ENCODE measurements at places on chromosomes 4 and X.

DNA sequence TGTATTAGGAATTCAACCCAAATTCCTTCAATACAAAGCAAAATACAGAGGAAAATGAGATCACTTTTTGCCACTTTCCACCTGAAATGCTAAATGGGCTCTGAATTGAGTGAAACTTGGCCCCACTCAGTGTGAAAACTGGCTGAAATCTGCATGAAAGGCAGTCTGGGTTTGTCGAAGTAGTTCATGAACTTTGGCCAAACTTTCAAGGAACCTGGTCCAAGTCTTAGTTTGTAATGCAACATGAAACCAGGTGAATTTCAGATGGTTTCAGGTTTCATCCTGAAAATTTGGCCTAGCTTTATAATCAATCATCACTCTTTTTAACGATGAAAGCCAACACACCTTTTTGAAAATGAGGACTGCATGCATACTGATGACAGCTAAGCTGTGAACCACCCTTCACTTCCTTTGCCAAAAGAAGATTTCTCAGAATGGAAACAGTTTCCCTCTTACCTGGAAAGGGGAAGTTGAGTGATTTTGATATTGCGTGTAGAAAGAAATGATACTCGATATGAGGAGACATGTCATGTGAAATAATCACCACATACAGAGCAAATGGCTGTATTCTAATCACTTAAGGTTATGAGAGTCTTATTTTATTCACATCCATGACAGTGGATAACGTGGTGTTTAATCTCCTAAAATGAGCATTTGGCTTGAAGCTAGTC is 209.9 kb upstream of the ETNPPL start:
- DNase-seq, result no peak

GRCh38 chr4:138555584-138555983 is 313.4 kb upstream of the SLC7A11 start:
- DNase-seq, result no peak

- no peak for DNase-seq
Measured at GRCh38 chrX:140664939-140665338, 44.6 kb upstream of the LINC00632 start.

DNA sequence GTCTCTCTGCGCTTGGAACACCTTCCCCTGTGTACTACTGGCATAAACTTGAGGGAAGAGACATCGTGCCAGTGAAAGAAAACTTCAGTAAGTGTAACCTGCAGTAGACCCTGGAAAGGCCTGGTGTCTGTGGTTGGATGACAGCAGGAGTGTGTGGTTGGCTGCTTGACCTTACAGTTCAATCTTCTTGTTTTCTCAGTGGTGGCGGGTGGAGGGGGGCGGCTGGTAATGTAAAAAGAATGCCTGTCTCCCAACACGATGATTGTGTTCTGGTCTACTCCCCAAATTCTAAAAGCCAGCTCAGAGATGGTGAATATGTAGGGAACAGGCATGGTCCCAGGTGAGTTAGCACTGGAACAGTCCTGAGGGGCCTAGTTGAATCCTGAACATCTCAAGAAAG is 18.6 kb downstream of the PSMD10 start:
- no peak for DNase-seq

GRCh38 chr4:32661229-32661628 is 1941.1 kb downstream of the PCDH7 start:
- no peak for DNase-seq

GRCh38 chr4:146059151-146059550 is 116.4 kb upstream of the LSM6 start:
- DNase-seq, result no peak

GRCh38 chrX:29662759-29663503 is 552.4 kb upstream of the MAGEB2 start:
- no peak for DNase-seq

DNA sequence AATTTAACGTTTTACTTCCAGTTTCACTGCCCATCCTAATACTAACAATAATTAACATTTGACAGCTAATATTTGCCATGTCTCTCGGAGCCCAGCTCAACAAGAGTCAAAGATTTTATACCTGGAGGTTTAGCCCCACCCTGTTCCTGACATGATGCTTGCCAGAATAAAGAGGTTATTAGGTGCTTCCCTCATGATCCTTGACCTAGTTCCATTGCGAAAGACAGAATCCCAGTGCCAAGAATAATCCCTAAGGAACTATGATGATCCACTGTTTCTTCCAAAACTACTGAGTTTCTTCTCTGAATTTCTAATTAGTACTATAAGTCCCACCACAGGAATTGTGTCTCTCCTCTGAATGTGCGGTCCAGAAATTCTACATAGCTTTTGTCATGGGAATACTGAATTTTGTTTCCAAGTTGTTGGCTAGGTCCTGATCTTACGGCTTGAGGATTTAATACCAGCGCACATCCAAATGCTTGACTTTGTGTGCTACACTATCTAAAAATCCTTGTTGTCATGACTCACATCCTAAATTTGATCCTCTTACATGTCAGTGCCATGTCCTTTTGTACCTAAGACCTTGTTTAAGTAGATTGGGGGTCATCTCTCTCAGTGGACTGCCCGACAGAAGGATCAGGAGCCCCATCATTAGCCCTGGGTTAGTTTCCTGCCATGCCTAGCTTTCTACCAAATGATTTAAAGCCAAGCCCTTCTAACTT is 23.1 kb downstream of the ANTXR2 start:
- no peak for DNase-seq

- no peak for DNase-seq
Measured at GRCh38 chr4:80294206-80294605, 27.7 kb downstream of the FGF5 start.

DNA sequence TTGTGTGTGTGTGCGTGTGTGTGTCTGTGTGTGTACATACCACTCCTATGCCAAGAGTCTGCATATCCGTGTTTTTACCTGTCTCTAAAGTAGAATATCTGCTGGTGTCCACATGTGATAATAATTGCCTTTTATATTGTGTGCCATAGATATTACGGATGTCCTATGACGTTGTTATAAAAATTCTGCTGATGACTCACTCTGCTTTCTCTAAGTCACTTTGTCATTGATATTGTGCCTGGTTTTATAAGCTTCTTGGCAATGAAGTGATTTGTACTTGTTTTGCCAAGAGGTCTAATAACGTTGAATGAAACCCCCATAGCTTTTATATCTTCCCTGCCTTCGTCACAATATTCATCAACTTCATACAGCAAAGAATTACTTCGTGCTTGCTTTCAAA is 102.6 kb upstream of the C1GALT1C1 start:
- no peak for DNase-seq

- no peak for DNase-seq
Measured at GRCh38 chrX:24646745-24647182, 383 bp downstream of the PCYT1B start.

DNA sequence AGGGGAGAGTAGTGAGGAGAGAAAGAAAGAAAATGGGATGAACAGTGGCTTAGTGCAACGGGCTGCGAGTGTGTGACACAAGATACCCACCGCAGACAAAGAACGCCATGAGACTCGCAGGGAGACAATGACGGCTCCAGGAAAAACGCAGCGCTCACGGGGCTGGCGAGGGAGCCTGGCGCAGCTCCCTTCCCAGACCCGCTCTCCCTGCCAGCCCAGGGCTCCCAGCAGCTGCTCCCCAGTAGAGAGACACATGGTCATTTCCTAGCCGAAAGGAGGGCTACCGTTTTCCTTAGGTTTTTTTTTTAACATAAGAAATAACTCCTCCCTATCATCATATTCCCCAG is 149.5 kb downstream of the MAML3 start:
- no peak for DNase-seq

All from central memory CD8-positive, alpha-beta T cell (primary cell).